ENCODE measurements at places on chromosomes 5 and 9.

DNA sequence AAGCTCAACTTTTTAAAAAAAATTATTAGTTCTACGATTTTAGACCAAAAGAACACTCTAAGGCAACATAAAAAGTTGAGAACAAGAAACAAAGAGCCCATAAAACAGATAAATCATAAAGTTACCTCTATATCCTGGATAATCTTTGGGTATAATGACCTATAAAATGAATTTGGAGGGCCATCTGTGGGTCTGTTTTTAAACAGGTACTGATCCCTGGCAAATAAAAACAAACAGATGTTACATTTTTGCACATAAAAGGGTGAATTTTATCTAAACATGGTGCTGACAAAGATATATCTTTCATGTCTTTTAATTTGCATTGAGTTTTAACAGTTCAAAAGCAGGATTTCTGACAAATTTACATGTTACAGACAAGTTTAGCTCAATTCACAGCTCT is 107.6 kb downstream of the FBXW11 start:
- no peak for DNase-seq

- DNase-seq: no peak
Measured at GRCh38 chr5:103397739-103398581, 139.4 kb downstream of the MACIR start.

DNA sequence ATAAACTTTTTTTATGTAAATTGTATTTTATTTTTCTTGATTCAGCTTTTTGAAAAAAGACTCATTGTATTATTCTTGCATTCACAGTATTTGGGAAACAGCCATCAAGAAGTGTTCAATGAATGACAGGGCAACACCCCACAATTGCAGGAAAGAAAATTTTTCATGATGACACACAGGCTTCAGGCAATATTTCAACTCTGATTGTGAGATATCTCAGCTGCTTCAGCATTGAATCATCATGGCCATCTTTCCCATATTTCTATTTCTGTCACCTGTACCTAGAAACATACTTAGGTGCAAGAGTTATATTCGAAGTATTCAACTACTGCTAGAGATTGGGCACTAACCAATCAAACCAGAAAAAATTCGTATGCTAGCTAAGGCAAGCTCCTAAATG is 446.0 kb downstream of the ISL1 start:
- no peak for DNase-seq

GRCh38 chr5:122236270-122237040 is 75.6 kb upstream of the SNCAIP start:
- DNase-seq: no peak

- no peak for DNase-seq
Measured at GRCh38 chr5:120749737-120750136, 285.6 kb downstream of the PRR16 start.

DNA sequence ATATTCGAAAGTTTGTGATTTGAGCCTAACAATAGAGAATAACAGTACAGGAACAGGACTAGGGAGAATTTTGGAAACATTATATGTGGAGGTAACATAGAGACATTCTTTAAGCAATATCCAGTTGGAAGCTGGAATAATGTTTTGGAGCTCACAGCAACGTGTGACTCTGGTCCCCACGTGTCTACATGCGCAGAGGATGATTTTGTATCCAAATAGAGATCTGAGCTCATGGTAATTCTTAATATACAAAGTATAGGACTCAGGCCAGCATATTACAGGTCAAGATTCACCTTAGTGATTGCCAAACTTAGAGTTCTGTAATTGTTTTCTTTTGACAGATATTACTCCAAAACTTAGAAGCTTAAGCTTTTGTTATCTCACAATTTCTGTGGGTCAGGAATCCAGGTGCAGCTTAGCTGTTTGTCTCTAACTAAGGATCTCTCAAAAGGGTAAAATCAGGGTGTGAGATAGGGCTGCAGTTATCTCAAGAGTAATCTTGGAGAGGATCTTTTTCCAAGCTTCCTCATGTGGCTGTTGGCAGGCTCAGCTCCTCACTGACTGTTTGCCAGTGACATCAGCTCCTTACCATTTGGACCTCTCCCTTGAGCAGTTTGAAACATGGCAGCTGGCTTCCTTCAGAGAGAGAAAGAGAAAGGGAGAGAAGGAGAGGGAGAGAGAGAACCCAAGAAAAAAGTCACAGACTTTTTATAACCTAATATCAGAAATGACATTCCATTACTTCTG is 272.0 kb upstream of the ZNF462 start:
- no peak for DNase-seq

- no peak for DNase-seq
Measured at GRCh38 chr9:21317956-21318923, 13.1 kb upstream of the IFNA5 start.

- no peak for DNase-seq
Measured at GRCh38 chr5:151042453-151043093, 22.2 kb downstream of the GPX3 start.

GRCh38 chr5:32600054-32600622 is 14.8 kb downstream of the SUB1 start:
- DNase-seq: no peak

DNA sequence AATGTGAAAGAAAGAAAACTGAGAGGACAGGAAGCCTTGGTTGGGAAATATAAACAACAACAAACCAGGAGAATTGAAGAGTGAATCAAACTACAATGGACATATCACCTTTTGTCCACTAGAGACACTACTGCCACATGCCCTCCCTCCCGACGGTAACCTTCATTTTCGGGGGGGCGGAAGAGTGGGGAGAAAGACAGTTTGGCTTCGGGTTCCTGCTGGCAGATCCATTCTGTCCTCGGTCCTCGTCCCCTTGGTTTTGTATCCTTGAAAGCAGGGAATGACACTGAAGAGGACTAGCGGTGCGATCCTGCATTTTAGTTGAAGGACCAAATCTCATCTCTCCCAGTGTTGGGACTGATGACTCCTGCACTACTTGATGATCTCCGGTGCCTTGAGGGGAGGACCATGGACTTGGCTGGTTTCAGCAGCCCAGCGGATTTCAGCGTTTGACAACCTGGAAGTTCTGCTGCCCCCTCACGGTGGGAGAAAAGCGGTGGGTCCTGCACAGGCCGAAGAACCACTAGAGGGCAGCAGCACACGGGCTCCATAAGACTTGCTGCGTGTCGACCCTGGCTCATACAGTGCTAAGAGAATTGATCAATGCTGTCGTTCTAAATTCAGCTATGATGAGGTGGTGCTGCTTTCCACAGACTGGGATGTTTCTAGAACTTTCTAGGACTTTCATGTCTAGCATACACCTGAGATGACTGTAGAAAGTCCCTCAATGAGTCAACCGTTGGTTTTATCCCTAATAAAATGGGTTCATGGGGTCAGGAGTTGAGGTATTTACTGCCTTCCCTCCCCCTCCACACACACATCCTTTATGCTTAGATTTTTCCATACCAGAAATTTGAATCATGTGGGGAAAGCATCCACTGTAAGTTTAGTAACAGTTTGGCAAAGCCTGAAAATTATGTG is 15.1 kb upstream of the ZNF131 start:
- DNase-seq: peak; percentile 94

- DNase-seq: no peak
Measured at GRCh38 chr9:37438359-37438758, 15.9 kb downstream of the GRHPR start.

- no peak for DNase-seq
Measured at GRCh38 chr5:66074901-66075300, 69.2 kb upstream of the SREK1 start.

- no peak for DNase-seq
Measured at GRCh38 chr5:81424728-81425127, 30.8 kb upstream of the ACOT12 start.

DNA sequence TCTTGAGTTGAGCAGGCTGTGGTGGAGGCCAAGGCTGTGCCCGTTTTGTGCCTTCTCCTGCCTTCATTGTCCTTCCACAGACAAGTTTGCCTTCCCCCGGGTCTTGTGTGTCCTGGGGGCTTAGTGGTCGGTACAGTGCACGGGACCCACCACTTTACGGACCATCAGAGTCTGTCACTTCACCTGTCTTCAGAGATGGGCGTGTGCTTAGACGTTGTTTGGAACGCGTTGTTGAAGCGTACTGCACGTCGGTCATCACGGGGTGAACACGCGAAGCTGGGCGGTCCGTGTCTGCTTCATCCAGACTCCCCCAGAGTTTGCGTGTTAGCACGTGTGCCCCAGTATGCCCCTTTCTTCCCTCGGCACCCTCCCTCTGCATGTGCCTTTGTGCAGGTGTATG is 24.8 kb downstream of the CEP72 start:
- no peak for DNase-seq

GRCh38 chr5:167777746-167778145 is 513.7 kb upstream of the WWC1 start:
- DNase-seq: no peak

DNA sequence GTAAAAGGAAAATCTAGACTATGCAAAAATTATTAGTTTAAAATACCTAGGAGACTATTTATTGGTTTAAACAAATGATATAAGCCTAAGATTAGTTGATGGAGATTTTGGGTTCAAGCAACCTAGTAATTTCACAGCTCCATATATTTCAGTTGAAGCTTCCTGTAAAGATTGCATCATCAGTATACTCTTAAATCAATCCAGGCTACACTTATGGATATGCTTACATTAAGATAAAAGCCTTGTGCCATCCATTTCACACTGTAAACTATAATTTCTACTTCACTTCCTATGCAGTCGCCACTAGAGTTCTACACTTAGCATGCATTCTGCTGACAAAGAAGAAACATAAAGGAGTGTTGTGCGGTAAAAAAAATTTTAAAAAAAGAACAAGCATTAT is 7.3 kb upstream of the LIX1 start:
- DNase-seq: no peak

- no peak for DNase-seq
Measured at GRCh38 chr9:111294691-111295451, 35.2 kb downstream of the OR2K2 start.

- DNase-seq: no peak
Measured at GRCh38 chr9:27426511-27427271, 97.4 kb upstream of the IFNK start.

- DNase-seq: peak; percentile 69
Measured at GRCh38 chr5:74357827-74358226, 282.7 kb downstream of the ENC1 start.

GRCh38 chr5:69160651-69161050 is 6.3 kb upstream of the CCNB1 start:
- DNase-seq: no peak

DNA sequence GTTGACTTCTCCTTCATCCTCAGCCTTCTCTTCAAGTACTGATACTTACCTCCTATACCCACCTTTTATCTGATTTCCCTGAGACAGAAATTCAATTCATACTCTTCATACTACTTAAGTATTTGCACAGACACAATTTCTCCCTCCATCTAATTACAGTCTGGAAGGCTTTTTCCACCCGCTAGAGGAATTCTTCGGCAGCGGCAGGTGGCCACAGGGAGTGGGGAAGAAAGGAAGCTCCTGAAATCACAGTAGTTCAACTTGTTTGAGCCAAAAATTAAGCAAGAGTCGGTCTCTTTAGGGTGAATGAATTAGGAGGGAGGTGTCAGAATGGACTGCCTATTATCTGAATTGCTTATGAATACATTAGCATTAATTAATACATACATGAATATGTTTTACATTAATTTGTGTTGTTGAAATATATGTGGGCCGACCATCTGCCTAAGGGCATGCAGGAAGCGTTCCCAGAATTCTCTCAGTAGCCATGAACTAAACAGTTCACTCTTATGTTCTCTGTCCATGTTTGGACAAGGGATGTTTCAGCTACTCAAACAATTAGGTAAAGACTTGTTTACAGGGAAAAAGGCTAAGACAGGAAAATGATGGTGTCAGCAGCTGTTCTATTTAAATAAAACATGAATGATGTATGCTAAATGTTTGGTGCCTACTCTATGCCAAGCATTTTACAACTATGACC is 101.4 kb upstream of the SMARCA2 start:
- no peak for DNase-seq

DNA sequence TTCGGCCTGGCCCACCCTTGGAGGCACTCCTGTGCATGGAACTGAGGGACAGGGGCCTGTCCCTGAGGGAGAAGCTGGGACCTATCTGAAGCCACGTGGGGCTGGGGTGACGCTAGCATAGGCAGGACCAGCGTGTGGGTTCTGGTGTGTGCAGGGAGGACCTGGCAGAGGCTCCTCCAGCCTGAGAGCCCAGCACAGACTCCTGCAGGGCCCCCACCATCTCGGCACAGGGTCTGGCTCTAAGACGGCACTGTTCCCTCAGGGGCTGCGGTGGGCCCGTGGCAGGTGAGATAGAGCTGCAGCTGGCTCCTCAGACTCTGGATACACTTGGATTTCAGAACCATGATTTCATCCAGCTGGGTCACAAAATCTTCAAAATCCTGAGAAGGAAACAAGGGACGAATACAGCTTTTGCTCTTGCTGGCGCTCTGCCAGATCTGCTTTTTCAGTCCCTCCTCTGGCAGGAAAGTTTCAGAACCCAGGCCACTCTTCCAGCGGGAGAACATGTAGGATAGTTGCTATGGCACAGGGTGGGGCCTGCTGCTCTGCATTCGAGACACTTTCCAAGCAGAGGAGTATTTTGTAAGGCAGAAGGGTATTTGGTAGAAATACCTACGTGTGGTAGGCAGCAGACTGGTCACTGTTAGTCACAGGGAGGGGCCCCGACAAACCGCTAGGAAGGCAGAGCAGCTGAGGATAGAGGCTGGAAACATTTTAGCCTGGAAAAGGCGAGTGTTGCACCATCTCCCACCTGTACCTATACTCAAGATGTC is 74.7 kb downstream of the KIF24 start:
- DNase-seq: no peak

GRCh38 chr5:79489773-79490172 is 24.2 kb downstream of the HOMER1 start:
- DNase-seq: no peak

DNA sequence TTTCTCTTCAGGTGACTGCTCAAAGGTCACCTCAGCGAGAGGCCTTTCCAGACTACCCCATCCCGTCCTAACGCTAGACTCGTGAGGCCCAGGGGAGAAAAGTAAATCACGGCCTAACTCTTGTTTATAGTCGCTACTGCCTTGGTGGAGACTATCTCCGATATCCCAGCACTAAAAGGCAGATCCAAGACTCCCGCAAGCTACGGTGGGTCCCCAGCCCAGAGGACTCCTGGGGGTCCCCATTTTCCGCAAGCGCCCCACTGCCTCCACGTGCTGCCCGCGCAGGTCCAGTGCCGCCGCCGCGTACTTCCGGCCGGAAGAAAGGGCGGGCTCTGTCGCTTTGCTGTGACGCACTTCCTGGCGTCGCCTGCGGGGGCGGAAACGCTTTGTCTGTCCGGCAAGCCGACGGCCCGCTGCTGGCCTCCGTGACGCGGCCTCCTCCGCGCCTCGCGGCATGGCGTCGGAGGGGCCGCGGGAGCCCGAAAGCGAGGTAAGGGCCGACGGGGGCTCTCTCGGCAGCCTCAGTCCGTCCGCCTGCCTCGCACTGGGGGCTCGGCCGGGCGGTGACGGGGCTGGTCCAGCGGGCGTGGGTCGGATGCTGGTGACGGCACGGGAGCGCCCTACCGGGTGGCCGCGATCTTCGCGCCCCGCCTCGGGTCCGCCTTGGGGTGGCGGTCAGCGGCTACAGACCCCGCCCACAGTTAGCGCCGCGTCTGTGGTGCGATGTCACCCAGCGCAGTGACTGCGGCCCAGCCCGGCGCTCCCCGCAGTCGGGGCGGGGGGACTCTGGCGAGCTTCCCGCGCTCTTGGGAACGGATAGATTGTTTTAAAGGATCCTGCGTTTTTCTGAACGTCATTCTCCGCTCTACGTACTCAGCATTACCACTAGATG is at the start of gene SECISBP2:
SECISBP2 (plus strand) TSS at position 378 of the 892 bp plus-strand sequence; CDS start at position 455, 77 bp downstream.
- peak; percentile 98 for DNase-seq

- DNase-seq: no peak
Measured at GRCh38 chr5:179427676-179428056, 82.4 kb upstream of the ADAMTS2 start.

Measured in osteocyte (in vitro differentiated cells).